Activated T-helper 1 cell treated with anti-CD3 and anti-CD28 coated beads, Interleukin-2, amount 50 U/mL, for 16 hours (primary cell): ENCODE measurements at places on chromosomes 7 and 10.

- no peak for DNase-seq
These were observed 1612.4 kb upstream of the LRRTM3 start for GRCh38 chr10:65313406-65313805.

DNA sequence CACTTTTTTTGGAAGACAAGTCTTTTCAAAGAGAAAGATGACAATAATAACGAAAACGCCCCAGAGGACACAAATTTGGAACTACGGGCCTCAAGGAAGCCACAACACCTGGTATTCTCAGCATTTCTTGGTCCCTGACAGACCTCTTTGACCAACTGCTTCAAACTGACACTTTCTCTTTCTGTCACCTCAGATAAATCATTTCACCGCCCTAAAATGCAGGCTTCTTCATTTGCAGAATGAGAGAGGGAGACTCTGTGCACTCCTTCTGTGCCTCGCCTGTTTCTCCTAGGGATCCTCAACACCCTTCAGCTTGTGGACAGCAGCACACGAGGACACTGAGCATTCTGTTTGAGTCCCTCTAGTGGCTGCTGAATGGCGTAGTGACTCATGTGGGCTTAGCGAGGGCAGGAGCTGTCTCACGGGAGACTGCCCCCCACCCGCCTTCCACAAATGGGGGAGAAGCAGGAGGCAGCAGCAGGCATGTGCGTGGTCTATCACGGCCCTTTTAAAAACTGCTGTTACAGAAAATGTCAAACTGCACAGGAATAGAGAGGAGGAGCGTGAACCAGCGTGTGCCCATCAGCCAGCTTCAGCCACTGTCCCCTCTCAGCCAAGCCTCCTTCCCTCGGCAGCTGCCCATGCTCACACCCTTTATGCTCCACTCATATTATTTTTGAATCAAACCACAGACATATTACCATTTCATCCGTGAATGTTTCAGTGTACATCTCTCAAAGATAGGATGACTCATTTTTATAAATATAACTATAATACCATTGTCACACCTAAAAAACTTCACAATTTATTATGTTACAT, 41.4 kb downstream of the GSDME start:
- DNase-seq, result no peak

DNA sequence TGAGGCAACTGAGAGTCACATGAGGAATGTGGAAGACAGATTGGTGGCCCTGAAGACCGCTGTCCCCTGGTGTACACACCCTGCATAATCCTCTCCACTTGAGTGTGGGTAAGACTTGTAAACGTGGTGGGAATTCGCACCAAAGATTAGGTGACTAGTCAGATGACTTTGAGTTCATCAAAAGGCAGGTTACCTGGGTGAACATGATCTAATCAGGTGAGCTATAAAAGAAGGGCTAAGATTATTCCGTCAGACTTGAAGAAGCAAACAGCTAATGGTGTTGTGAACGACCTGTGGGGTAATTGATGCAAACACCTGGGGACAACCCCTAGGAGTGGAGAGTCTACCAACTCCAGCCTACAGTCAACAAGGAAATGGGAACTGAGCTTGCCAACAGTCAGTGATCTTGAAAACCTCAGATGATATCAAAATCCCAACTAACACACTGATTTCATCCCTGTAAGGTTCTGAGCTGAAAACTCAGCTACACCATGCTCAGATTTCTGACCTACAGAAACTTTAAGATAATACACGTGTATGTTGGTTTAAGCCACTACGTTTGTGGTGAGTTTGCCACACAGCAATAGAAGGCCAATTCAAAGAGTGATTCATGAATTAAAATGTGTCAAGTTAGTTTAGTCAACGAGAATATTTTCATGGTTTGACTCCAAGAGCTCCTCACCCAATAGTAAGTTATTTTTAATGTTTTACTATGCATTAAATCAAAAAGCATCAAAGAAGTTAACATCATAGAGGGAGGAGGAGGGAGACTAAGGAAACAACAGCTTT, 16.7 kb downstream of the PRTFDC1 start:
- DNase-seq, result no peak

GRCh38 chr7:139610595-139610994, 87.1 kb downstream of the CLEC2L start:
- DNase-seq, result no peak
